ENCODE measurements at places on chromosomes 5 and 9. TPM values are rescaled to one million over a fixed set of nuclear protein-coding genes. Genes with fewer than 3 reads are reported as not detected.

The SLC25A2 gene
- 0.72 TPM for total RNA-seq

The OR1J2 gene
- not detected for total RNA-seq

The FOXD4L3 gene
- not detected for total RNA-seq

The PCDHGA12 gene
- total RNA-seq = 1.5 TPM

The VAV2 gene
- total RNA-seq = 47.0 TPM

The MYMK gene
- total RNA-seq = not detected

The LVRN gene
- 0.56 TPM for total RNA-seq

The CDC20B gene
- total RNA-seq = not detected

The SLC6A7 gene
- total RNA-seq = not detected

The GALT gene
- 51.8 TPM for total RNA-seq

The KCNT1 gene
- total RNA-seq = not detected

The FBXW5 gene
- total RNA-seq = 81.2 TPM

The MAMDC4 gene
- total RNA-seq = 19.3 TPM

The ITK gene
- total RNA-seq = not detected

The SCAMP1 gene
- 30.7 TPM for total RNA-seq

The ENTREP1 gene
- 0.44 TPM for total RNA-seq

The NEK6 gene
- 31.7 TPM for total RNA-seq

The GDA gene
- 12.3 TPM for total RNA-seq

The LRRC19 gene
- not detected for total RNA-seq

The SPATA31A3 gene
- total RNA-seq = not detected

The ABO gene
- total RNA-seq = 0.11 TPM

The PCDHGA10 gene
- total RNA-seq = 18.4 TPM

The TRIM36 gene
- 18.9 TPM for total RNA-seq

The ZNF484 gene
- 13.3 TPM for total RNA-seq

The NFIB gene
- 3.7 TPM for total RNA-seq

The PCDHB7 gene
- 0.39 TPM for total RNA-seq

The OR1Q1 gene
- not detected for total RNA-seq

The SLC25A48 gene
- not detected for total RNA-seq

The FAM221B gene
- total RNA-seq = 0.19 TPM

The TTLL11 gene
- 9.1 TPM for total RNA-seq

The SLC36A2 gene
- not detected for total RNA-seq

The DENND4C gene
- total RNA-seq = 26.4 TPM

The PDE8B gene
- total RNA-seq = 1.1 TPM

The FGD3 gene
- 4.1 TPM for total RNA-seq

The IL5 gene
- total RNA-seq = not detected

The EPB41L4A gene
- 10.8 TPM for total RNA-seq

The GFPT2 gene
- 11.1 TPM for total RNA-seq

The TRAF1 gene
- 3.8 TPM for total RNA-seq

The AMBP gene
- total RNA-seq = not detected

The KDM3B gene
- 104 TPM for total RNA-seq
